MG63 (cell line): ENCODE measurements at places on chromosomes 5 and 9. TPM values are rescaled to one million over a fixed set of nuclear protein-coding genes. Genes with fewer than 3 reads are reported as not detected.

ADGRD2 gene
- not detected in 2 replicates for total RNA-seq

QRFP gene
- total RNA-seq = not detected in 2 replicates

LHX2 gene
- total RNA-seq = 0.49 and 0.74 TPM in 2 replicates

OR1J2 gene
- total RNA-seq = not detected in 2 replicates

TEK gene
- 0.07 and 0.42 TPM in 2 replicates for total RNA-seq

FOXD4L3 gene
- total RNA-seq = not detected in 2 replicates

ZDHHC11 gene
- 0.56 TPM in 1 of 2 replicates, not detected in the other for total RNA-seq

CDKN2B gene
- not detected in 2 replicates for total RNA-seq

SH3TC2 gene
- 2.9 and 8.8 TPM in 2 replicates for total RNA-seq

SCGB3A1 gene
- total RNA-seq = not detected in 2 replicates

DNA sequence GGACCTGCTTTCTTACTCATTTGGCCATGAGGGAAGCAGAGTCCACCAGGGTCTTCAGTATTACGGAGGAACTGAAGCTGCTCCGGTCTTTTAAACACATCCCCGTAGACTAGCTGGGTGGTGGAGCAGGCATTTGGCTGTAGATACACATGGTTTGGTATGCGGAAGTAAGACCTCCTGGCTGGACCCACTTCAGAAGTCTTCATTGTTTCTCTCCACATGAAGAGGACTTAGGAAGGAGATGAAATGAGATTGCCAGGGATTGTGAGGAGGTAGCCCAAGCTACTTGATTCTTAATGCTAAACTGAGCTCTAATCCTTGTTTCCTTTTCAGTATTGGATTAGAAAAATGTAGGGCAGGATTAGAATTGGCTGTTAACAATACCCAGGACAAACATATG is 32.9 kb downstream of the STXBP1 start:
- DNase-seq = no peak

DNA sequence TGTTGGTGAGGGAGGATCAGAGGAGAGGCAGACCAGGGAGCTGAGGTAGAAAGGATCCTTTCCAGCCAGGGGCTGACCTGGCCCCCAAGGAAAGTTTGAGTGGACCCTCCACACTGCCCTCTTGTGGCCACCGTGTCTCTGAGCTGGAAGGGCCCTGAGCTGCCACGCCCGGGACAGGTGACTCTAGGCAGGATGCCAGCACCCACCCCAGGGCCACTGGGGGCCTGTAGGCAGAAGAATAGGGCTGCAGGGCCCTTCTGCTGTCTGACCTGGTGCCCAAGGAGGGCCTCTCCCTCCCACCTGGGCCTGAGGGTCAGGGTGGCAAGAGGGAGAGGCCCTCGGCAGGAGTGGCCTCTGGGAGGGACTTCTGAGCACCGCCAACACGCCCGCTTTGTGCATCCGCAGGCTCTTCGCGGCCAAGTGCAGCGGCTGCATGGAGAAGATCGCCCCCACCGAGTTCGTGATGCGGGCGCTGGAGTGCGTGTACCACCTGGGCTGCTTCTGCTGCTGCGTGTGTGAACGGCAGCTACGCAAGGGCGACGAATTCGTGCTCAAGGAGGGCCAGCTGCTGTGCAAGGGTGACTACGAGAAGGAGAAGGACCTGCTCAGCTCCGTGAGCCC is 76.8 kb downstream of the LMX1B start:
- peak; percentile 32 for DNase-seq

GRCh38 chr5:178378527-178379484 is 146.2 kb upstream of the PHYKPL start:
- DNase-seq = no peak

DNA sequence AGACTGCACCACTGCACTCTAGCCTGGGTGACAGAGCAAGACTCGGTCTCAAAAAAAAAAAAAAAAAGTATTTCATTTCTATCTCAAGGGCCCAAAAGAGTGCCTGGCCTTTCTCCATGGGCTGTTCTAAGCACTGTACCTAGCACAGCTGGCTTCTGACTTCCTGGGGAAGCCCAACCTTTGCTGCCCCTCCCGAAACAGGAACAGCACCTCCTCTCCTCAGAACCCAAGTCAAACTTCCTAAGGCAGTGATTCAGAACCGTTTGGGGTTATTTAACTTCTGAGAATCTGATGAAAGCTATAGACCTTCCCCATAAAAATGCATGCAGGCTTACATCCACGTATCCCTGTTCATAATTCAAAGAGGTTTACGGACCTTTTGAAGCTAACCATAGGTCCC is 57.8 kb downstream of the NRG2 start:
- DNase-seq = peak; percentile 44

GRCh38 chr5:101838435-101838834 is 457.6 kb downstream of the SLCO4C1 start:
- DNase-seq = no peak

DNA sequence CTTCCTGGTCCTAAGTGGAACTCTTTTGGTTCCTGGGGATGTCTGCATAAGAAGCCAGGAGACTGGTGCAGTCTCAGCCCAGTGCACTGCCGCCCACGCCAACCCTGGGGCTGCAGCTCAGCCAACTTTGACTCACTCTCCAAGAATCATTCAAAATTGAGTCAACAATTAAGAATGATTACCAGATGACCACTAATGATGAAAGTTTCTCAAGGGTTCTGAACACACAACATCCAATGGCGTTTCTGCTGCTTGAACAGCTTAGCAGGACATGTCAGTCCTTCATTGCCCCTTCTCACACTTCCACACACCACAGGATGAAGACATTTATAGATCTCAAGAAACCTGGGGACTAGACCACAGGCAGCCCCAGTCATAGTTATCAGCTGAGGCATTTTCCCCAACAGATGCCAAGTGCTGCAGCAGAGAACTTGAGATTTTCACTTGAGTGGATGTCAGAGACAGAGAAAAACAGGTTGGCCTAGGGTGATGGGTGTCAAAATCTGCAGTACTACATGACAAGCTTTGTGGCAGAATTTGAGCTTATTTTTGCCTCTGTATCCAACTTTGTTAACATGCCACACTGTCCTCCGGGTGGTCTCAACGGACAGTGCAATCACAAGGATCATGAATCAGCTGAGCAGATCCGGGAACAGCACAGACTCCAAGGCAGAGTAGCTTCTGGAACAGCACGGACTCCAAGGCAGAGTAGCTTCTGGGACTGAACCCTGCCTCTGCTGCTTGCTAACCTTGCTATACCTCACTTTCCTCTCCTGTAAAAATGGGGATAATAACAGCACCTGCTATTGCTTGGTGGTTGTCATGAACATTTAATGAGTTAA is 356.1 kb downstream of the SPOCK1 start:
- DNase-seq = peak; percentile 94

DNA sequence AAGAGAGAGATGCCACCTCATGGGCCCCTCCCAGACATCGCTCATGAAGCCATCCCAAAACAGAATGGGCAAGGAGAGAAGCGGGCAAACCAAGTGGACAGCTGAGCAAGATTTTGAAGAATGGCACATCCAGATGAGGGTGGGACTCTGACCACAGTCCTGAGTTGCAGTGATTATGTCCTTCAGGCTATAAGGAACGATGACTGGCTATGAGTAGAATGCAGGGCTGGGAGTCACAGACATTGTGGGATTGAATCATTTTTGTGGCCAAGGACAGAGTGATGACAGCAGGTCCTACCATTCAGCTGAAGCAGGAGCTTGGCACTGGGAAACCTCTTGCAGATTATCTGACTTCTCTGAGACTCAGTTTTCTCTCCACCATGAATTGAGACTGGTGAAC is 245.7 kb upstream of the SLC30A5 start:
- no peak for DNase-seq

DNA sequence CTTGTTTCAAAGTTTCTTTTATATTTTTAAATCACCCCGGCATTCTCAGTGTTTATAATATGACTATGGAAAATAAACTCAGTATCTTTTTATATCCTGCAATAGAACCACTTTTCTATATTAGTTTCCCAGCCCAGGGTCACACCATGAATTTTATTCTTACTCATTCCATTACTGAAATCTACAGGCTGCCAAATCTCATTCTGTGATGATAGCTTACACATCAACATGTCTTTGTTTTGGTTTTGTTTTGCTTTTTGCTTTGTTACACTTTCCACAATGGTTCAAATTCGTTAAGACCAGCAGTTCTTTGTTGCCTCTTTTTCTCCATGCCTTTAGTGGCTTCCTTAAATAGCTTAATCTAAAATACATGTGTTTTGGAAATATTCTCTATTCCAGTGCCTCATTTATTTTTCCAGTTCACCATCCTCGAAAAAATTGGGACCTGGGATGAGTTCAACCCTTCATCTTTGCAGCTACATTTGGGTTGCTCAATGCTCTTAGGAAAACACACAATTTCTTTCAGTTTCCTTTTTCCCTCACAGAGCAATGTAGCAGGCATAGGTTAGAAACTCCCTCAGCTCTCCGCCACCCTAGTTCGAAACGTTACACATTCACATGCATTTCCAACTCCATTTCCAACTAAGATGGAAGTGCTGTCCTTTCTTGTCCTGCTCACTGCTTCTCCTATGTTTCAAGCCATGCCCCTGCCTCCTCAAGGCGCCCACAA is 1146.3 kb downstream of the MAT2B start:
- no peak for DNase-seq

- no peak for DNase-seq
Measured at GRCh38 chr9:120151806-120152205, 428.2 kb downstream of the CDK5RAP2 start.

DNA sequence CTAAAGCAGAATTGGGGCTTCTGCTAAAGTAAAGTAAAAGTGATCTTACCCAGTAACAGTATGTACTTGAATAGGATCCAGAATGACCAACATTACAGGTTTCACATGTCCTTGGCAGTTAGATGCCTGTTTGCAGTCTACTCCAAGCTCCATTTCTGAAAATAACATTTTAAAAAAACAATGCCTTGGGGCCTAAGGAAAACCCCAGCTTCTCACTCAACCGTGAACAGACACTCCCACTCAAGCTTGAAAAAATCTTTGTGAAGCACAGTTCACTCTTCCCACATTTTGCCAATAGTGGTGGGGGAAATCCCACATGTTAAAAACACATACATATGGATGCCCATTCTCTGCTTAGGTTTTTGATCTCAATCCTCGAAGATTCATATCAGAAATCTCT is 304.1 kb downstream of the ARRDC3 start:
- DNase-seq = no peak

- no peak for DNase-seq
Measured at GRCh38 chr5:19795218-19795617, 192.8 kb downstream of the CDH18 start.

- peak; percentile 56 for DNase-seq
Measured at GRCh38 chr5:37792975-37793631, 46.7 kb downstream of the GDNF start.

DNA sequence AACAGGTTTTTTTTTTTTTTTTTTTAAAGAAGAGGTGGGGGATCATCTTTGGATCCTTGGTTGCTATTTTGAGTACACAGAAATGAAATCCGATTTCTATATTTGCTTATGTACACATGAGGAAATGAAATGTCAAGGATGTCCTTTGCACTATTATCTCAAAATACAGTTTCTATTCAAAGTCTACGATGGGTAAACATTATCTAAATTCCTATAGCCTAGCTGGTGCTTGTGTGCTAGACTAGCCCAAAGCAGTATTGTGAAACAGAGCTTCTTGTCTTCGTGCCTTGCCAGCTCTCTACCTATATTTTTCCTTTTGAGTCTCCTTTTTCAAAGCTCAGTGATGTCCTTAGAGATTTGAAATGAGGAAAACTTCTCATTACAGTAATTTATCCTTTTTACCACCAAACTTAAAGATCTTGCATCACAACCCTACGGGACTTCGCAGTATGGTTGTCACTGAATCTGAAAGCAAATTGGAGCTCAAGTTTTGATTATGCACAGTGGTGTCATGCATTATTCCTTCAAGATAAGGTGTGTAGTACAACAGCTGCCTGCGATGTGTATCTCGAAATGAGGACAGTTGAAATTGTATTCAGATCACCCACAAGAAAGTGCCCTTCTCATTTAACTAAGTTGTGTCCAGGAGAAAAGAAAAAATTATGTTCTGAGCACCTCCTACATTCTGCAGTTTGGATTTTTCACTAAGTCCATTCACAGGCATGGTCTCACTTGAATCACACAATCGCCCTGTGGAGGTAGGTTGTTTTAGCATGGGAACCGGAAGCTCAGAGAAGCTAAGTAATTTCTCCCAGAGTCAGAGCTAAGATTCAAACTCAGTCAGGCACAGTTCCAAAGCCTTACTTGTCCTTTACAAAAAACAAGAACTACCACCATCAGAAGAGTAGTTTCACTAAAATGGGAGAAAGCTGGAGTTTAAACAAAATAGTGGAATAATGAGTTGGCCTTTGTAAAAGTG is 379.0 kb downstream of the GLIS3 start:
- DNase-seq = no peak

DNA sequence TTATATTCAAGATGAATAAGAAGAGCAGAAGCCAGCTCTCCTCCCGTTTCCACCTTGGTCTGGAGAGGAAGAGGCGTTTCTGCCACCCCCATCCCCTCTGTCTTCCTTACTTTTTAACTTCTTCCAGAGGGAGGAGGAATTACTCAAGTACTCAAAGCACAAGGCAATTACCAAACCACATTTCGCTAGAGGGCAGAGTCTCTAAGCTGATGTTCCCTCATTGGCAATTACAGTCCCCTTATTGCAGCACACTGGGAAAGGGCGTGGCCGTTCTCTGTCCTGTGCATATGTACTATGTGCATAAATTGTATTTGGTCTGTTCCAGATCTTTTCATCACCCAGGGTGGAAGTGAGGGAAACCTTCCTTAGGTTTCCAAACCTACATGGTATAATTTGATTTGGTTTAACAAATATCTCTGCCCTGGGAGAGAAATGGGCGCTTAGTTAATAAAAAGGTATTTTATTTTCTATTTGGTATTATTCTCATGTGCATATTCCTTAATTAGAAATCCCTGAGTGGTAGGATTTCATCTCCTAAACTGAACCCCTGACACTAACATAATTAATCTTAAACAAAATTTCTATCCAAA is 29.8 kb upstream of the ALDOB start:
- peak; percentile 74 for DNase-seq

DNA sequence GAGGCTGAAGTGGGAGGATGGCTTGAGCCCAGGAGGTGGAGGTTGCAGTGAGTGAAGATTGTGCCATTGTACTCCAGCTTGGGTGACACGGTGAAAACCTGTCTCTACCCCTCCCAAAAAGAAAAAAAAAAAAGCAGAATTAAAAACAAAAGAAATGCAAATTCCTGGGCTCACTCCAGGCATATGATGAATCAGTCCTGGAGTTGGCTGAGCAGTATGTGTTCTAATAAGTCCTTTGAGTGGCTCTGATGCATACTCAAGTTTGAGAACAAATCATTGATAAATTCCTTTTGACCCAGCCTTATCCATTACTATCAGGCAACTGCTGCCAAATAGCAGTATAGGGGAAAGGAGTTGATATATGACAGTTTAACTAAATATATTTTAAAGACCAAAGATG is 28.3 kb downstream of the UHRF2 start:
- DNase-seq = peak; percentile 13
